Right cardiac atrium (tissue), 5 donors: ENCODE measurements at places on chromosomes 2 and 18. TPM values are rescaled to one million over a fixed set of nuclear protein-coding genes. Genes with fewer than 3 reads are reported as not detected.

The SRD5A2 gene
- polyA plus RNA-seq: not detected

The NMUR1 gene
- polyA plus RNA-seq: 1.0 TPM

The THADA gene
- 10.6 TPM for polyA plus RNA-seq

The GPR75 gene
- polyA plus RNA-seq: 0.84 TPM

The SCN7A gene
- polyA plus RNA-seq: 9.4 TPM

The CDK15 gene
- 0.25 TPM for polyA plus RNA-seq

The NOSTRIN gene
- 31.8 TPM for polyA plus RNA-seq

The CRYBA2 gene
- polyA plus RNA-seq: not detected

The DNER gene
- polyA plus RNA-seq: 13.6 TPM

The COLEC12 gene
- polyA plus RNA-seq: 1.7 TPM

The MYO3B gene
- polyA plus RNA-seq: not detected

The LYG2 gene
- polyA plus RNA-seq: not detected
